ENCODE measurements at places on chromosomes 5 and 9.
A peak's percentile ranks its signal among the peaks of the same experiment; 100 is the strongest.

DNA sequence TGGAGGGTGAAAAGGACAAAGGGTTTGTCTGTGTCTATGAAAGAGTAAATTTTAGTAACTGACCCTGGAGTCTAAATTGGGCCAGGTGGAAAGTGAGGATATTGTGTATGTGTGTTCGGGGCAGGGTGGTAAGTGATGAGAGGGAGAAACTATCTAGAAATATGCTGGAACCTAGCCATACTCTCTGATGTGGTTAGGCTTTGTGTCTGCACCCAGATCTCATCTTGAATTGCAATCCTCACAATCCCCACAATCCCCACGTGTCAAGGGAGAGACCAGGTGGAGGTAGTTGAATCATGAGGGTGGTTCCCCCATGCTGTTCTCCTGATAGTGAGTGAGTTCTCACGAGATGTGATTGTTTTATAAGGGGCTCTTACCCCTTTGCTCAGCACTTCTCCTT, 60.6 kb downstream of the COMMD10 start:
- no peak for DNase-seq

GRCh38 chr5:96595300-96596090, 66.7 kb upstream of the CAST start:
- no peak for DNase-seq

DNA sequence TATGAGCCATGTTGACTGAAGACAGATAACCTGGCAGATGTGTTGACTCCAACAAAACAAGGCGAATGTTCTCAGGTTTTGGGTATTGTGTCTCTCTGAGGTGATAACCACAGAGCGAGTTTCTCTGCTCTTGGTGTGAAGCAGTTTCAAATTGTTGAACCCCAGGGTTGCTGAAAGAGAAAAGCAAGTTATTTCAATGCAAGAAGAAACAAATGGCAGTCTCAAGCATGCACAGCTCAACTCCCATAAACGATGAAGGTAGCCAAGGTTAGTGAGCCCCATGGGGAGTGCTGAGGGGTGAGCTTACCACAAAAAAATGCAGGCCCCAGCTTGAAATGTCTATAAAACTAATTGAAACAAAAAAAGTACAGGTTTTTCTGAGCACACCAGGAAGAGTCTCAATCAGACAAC, 220.8 kb upstream of the DAPK1 start:
- no peak for DNase-seq

DNA sequence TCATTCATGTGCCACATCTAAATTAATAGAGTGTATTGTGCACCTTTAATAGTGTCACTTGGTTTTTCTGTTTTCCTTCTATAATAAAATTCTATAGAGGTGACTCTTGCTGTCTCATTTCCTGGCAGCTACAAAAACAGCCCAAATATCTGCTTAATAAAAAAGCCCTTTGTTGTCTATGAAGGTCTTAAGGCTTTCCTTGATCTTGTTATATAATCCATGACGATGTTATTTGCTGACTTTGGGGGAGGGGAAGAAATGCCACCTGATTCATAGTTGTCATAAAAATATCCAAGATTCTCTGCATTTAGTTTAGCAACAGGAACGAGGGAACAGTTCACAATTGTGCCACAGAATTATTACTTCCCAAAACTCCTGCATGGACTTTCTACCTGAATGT, 31.3 kb downstream of the CPEB4 start:
- no peak for DNase-seq

- DNase-seq, result no peak
Observed at GRCh38 chr5:136191304-136192014, 1.5 kb downstream of the SMIM32 start.

DNA sequence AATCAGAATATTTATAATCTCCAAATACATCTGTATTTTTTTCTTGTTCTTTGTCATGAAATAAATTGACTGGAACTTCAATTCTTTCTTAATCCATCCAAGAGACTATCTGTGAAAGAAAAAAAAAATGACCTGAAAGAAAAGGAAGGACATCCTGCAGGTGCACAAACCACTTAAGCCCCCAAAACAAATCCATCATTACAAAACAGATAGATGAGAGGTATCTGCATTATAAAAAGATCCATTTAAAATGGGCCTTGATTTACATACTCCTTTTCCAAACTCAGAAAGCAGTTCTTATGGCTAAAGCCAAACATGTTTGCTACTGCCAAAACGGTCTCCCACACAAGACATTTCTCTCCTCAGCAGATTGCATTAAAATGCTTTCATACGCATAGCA, 85.5 kb downstream of the ELAVL2 start:
- no peak for DNase-seq

GRCh38 chr5:66830636-66831035, 234.4 kb downstream of the MAST4 start:
- no peak for DNase-seq

- DNase-seq, result no peak
Observed at GRCh38 chr9:69018737-69019136, 4.8 kb upstream of the PRKACG start.

GRCh38 chr9:136764301-136764891, at the start of gene LCN15:
TSS of gene LCN15 (minus strand) at chr9:136764518. CDS start at chr9:136764488, 30 bp downstream.
- no peak for DNase-seq

GRCh38 chr5:179393078-179393477, 47.8 kb upstream of the ADAMTS2 start:
- DNase-seq, result no peak

DNA sequence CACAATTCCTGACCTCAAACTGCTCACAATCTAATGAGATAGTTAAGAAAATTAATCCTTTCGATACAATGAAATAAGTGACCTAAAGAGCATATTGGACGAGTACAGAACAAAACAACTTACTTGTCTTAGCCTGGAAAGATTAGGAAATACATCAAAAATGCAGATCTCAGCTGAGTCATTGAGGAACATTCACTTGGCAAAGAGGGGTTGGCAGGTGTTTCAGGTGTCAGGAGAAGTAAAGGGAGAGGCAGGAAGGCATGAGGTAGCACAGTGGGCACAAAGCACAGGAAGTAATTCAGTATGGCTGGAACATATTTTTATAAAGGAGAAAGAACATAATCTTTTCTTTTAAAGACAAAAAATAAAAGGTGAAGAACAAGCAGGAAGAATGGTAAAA, 628.8 kb upstream of the RGMB start:
- no peak for DNase-seq

GRCh38 chr5:132003170-132003744, 8.2 kb downstream of the ACSL6 start:
- peak; percentile 70 for DNase-seq

- DNase-seq, result no peak
Observed at GRCh38 chr9:107780960-107781359, 291.4 kb upstream of the KLF4 start.

GRCh38 chr9:28267351-28267750, 694.1 kb upstream of the C9orf72 start:
- no peak for DNase-seq

DNA sequence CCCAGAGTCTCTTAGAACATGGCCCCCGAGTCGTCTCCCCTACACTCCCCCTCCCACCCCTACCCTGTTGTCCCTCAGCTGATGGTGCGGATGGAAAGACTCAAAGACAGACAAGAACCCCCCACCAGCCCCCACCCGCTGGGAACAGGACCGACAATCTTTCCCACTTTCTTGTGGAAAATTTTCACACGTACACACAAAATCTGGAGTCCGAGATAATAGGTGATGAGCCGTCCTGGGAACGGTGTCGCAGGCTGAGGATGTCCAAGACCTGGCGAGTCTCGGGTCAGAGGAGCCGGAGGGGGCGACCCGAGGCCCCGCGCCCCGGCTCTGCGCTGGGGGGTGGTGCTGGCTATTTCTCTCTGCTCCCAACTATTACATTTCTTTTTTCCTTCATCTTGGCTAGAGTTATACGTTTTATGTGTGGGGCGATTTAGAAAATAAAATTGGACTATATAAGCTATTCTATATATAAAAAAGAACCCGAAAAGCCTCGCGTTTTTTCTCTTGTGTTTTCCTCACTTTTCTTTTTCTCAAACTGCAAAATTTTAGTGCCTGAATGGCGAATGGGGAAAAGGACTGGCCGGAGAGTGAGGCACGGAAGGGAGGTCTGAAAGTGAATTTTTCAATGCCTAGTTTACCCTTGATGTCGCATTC, 188.8 kb downstream of the MEF2C start:
- DNase-seq, result no peak

DNA sequence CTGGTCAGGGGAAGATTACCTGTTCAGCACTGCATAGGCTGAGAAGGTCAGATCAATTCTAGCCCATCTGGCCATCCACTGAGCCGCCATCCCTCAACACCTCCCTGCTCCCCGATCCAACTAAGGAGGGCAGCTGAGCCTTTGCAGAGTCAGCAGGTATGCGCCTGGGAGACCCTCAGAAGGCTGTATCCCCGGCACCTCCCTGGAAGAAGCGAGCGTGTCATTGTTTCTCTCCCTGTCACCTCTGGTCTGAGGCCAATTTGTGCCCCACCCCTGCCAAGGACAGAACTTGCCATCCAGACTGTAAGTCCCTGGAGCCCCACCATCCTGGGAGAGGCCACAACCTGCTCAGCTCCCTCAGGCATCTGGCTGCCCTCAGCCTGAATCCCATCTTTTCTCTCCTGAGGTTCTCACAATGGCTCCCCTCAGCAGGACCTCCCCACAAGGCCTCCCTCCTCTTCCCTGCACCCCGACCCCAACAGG, 2.6 kb downstream of the CLTB start:
- no peak for DNase-seq

GRCh38 chr5:171447226-171447625, 27.8 kb downstream of the FGF18 start:
- no peak for DNase-seq

DNA sequence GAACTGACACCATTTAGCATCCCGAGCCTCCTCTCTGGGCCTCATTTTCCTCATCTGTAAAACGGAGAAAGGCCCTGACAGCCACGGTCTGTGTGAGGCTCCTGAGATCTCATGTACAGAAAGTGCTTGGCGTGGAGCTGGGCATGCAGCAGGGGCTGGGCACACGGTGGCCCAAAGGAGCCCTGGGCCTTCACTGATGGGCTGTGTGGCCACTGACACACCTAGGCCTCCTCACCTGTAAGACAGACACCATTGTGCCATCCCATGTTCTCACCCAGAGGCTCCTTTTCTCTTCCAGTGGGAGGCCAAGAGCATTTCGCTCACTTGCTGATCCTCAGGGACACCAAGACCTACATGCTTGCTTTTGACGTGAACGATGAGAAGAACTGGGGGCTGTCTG, 1.6 kb downstream of the ORM1 start:
- no peak for DNase-seq

DNA sequence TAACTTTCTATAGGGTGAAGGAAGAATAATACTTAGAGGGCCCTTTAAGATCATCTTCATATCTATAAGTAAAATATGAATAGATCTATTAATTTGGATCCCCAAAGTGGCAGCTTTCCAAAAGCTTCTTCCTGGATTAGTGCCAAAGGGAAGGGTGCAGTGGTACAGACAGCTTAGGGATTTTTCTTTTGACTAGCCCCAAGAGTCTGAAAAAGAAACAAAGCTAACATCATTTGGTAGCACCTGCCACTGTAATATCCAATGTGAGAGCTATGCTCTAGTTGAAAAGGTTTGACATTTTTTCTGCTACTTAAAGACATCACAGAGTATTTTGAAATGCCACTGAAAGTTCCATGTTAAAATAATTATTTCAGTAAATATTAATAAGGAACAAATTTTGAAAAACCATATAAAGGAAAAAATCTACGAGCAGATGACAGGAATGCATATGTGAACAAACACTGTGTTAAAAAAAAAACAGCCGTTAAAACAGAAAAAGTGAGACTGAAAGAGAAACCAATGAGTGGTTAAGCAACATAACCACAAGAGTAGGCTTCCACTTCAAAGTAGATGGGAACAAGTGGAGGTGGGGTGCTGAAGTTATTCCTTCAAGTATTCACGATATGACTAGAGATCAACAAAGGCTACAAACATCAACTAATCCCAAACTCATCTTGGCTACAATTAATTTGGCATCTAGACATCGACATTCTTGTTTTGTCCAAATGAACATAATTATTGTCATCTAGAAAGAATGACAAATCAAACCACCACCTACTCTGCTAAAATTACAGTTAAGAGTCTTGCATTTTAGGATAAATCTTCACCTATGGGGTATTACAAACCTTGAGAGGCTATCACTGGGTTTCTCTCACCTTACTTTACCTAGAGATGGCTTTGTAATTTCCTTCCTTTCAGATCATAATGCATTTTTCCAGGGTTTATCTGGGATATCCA, 137.5 kb downstream of the CPLANE1 start:
- DNase-seq, result no peak

- DNase-seq, result no peak
Observed at GRCh38 chr5:15117688-15118087, 246.1 kb upstream of the ANKH start.

GRCh38 chr5:148909040-148909439, 82.6 kb downstream of the ADRB2 start:
- DNase-seq, result no peak

- no peak for DNase-seq
Observed at GRCh38 chr5:60473654-60474053, 226.3 kb downstream of the DEPDC1B start.

DNA sequence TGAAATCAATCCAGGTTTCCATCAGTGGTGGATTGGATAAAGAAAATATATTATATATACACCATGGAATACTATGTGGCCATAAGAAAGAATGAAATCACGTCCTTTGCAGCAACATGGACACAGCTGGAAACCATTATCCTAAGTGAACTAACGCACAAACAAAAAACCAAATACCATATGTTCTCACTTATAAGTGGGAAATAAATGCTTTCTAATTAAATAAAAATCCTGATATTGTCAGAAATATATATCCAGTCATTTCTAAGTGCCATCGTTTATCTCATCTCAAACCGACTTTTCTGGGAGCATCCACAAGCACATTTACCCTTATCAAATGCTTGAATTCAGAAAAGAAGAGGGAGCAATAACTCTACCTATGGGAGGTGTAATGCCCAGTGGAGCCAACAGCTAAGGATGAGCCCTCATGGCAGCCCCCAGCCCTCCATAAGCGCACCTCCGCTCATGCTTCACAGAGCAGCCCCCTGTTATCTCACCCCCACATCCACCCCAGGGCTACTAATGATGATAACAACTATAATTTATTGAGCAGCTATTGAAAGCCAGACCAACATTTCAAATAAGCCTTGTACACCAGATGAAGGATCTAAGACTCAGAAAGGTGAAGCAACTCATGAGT, 101.7 kb upstream of the SPOCK1 start:
- no peak for DNase-seq

GRCh38 chr5:155053501-155053900, 39.9 kb downstream of the KIF4B start:
- no peak for DNase-seq

DNA sequence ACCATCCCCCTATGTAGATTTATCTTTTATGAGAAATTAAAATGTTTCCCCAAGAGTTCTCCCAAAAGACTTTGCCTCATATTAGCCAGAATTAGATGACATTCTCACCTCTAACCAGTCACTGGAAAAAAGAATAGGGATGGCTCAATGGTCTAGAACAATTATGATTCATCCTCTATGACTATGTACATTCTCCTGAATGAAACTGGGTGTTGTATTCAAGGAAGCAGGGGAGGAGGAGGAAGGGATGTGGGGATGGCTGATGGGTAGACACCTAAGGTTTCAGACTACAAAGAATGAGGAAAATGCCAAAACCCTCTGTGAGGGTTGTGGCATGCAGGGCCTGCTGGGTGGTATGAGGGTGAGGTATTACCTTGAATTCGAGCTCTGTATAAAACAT, 49.5 kb upstream of the BRINP1 start:
- no peak for DNase-seq
